Stimulated activated naive CD4-positive, alpha-beta T cell (primary cell): ENCODE measurements at places on chromosomes 4 and X.
A peak's percentile ranks its signal among the peaks of the same experiment; 100 is the strongest.

DNA sequence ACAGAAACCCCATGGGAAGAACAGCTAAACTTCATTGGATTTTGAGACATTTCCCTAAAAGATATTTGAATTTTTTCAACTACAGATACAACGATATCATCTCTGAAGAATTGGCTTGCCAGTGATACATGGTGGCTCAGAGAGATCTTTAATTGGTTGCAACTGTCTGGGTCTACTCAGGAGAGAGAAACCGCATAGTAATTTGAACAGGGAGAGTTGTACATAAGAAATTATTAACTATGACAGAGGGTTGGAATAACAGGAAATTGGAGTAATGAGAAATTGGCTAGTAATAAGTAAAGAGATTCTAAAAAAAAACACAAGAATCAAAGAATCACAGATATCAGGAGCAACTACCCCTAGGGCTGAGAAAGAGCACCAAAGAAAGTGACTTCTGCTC, 118.4 kb downstream of the KLHL13 start:
- DNase-seq = no peak

GRCh38 chrX:55480390-55481062, 9.1 kb downstream of the USP51 start:
- DNase-seq = no peak

- no peak for DNase-seq
Measured at GRCh38 chr4:38279650-38280322, 319.6 kb downstream of the PTTG2 start.

DNA sequence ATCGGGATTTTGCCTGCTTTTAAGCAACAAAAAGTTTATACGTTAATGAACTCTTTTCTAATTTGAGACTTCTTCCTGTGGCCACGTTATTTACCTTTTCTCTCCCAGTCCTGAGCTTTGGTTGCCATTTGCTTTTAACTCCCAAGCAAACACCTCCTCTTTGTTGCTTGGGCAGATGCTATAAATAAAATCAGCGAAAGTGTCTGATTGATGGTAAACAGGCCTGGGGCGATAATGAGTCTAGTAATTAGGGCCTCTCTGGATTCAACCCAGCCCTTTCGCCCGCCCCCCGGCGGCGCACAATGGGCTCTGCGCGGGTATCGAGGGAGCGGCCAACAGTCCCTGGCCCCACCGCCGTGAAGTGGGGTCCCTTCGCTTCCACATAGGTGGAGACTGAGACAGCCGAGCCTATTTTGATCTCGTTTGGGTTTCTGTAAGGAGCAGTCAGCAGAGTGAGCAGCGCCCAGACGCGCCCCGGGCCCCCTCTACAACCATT, 790 bp downstream of the CLGN start:
- no peak for DNase-seq

DNA sequence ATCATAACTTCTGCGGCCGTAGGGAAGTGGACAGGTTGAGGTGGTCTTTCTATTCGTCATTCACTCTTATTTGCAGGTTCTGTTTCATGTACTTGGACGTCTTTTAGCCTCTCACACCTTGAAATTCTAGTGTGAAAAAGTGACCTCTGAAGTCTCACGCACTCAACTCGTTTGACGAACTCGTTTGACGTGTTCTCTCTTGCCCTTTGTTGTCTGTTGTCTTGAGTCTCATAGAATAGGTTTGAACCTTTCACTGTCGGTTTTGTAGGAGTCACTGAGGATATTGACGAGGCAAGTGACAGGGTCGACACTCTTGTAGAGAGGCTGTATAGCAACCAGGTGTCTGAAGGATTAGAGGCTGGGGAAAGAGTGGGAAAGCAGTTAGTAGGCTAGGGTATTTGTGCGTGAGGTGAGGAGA, 1.1 kb upstream of the PGRMC2 start:
- peak; percentile 31 for DNase-seq

GRCh38 chrX:105098201-105098600, 122.3 kb downstream of the TEX13A start:
- no peak for DNase-seq

- no peak for DNase-seq
Measured at GRCh38 chr4:154348657-154349056, 142.9 kb downstream of the DCHS2 start.

DNA sequence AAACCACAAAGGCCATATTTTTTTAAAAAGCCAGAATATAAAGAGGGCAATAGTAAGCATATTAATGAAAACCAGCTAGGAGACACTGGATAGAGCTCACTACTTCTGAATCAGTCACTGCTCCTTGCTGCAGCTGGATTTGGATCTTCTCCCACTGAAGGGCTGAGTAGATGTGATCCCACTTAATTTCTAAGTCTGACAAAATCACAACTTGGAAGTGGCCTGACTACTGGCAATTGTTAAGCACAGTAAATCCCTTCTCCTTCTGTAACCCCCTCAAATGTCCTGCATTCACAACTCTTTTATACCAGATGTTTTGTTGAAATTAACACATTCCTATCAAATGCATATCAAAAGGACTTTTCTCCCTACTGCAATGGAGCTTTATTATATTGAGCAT, 72.9 kb downstream of the AMMECR1 start:
- DNase-seq = no peak

DNA sequence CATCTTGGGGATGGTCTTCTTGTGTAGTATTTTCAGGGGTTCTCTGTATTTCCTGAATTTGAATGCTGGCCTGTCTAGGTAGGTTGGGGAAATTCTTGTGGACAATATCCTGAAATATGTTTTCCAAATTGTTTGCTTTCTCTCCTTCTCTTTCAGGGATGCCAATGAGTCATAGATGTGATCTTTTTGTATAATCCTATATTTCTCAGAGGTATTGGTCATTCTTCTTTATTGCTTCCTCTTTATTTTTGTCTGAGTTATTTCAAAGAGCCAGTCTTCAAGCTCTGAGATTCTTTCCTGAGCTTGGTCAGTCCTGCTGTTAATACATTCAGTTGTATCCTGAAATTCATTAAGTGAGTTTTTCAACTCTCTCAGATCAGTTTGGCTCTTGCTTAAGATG, 73.1 kb downstream of the MAMLD1 start:
- DNase-seq = no peak

GRCh38 chr4:169690787-169691186, 67.0 kb downstream of the HPF1 start:
- DNase-seq = no peak

DNA sequence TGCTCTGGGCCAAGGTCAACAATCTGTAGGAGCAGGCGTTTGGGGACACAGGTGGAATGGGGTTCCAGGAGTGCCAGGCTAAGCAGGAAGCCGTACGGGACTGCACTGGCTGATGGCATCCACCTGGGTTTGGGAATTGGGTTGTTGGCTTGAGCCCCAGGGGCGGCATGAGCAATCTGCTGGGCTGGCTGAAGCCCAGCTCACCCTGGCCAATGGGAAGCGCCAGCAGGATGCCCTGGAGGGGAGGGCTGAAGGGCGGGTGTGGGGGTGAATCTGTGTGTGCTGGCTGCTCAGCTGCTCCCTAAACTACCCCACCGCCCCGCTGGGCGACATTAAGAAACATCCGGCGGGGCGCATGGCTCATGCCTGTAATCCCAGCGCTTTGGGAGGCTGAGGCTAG, 8.9 kb upstream of the RGS12 start:
- DNase-seq = no peak

GRCh38 chr4:73021634-73022033, 47.9 kb downstream of the COX18 start:
- DNase-seq = no peak

DNA sequence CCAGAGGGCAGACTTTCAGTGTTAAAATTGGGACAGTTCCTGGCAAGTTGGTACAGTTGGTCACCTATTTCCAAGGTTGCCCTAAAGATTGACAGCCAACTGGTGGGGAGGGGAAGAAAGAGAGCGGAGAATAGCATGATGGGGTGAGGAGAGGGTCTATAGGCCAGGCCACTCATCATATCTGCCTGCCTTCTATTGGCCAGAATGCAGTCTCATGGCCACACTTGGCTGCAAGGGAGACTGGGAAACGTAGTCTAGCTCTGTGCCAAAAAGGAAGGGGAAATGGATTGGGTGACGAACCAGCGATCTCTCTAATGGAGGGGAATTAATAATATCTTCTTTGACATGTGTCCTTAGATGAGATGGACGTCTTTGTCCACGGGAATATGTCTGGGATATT, 197.4 kb upstream of the ATP6AP2 start:
- DNase-seq = no peak

DNA sequence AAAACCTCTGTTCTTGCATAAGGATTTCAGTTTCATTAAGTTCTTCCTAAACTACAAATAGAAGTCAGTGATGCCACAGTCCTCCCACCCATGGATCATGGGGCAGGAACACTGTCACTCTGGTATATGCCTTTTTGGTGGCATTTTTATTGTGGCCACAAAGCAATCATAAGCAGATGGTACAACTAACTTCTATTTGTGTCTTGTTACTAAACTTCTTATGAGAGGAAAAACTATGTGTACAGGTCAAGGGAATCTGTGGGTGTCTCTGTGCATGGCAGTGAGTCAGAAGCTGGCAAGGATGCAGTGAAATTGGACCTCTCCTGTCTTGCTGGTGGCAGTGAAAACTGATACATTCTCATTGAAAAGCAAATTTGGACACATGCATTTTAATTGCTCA, 245.0 kb upstream of the GPC4 start:
- DNase-seq = no peak

GRCh38 chrX:10749113-10749512, 128.7 kb upstream of the MID1 start:
- no peak for DNase-seq

GRCh38 chr4:147012059-147012707, 66.5 kb upstream of the TTC29 start:
- no peak for DNase-seq

GRCh38 chr4:16524911-16525554, 298.8 kb upstream of the TAPT1 start:
- DNase-seq = no peak

DNA sequence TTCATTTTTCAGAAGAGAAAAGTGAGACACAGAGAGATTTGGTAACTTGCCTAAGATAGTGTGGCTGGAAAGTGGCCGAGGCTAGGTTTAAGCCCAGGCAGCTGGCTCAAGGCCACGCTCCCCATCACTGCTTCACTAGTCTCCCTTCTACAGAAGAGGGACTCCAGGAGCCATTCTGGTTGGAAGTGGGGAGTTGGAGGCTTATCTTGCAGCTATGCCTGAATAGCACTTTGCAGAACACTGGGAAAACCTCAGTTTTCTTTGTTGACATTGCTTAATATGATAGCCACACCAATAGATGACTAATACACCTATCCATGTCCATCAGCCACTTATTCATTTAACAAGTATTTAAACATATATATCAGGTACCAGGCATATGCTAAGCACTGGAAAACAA, 18.5 kb downstream of the LRRC66 start:
- DNase-seq = no peak

DNA sequence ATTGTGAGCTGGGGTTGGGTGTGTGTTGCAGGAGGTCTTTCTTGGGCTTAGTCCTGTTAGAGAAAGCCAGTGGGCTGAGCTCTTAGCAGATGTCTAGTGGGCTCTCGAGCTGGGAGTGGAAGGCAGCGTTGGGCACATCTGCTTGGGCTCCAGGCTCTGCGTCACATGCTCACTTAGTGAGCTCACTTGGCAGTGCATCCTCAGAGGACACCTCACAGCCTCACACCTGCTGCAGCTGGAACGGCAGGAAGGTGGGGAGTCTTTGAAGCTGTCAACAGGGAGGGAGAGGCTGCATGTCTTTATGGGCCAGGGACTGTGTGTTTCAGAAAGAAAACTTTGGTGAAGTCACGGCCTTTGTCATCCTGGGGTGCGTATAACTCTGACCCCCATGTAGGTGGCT, 82.2 kb downstream of the PSAPL1 start:
- no peak for DNase-seq

DNA sequence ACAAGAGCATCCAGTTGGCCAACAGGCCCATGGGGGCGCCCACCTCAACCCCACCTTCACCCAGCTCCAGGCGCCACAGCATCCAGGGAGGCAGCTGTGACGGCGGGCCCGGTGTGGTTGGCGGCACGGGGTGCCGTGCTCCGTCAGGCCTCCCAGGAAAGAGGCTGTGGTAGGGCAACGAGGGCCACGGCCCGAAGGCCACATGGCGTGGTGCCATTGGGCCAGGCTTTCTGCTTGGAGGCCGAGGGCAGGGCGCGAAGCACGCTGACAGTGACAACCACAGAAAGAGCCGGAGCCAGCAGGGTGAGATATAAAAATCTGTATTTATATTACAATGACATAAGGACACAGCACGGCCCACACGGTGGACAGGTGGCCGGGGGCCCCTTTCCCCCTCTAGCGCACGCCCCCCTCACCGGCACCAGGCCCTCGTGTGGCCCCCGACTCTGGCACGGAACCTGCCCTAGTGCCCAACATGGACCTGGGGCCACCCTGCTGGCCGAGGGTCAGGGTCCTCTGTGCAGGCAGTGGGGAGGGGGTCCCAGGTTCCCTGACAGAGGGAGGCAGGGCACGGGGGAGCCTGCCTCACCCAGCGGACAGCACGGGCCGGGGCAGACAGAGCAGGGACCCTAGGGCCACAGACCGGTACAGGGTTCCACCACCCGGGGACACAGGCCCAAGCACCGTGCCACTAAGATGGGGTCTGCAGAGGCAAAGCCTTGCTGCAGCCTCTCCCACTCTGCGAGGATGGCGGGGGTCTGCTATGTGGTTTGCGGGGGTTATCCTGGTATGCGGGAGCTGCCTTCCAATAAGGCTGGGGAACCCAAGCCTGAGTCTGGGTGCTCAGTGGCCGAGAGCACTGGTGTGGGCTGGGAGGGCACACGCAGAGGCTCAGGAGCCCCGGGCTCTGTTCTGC, 5.5 kb upstream of the HAUS3 start:
- DNase-seq = no peak

GRCh38 chr4:110510955-110511544, 35.1 kb downstream of the ENPEP start:
- peak; percentile 62 for DNase-seq

- no peak for DNase-seq
Measured at GRCh38 chr4:57691370-57691769, 581.2 kb upstream of the IGFBP7 start.

- no peak for DNase-seq
Measured at GRCh38 chr4:67674098-67674497, 26.9 kb downstream of the UBA6 start.

- DNase-seq = no peak
Measured at GRCh38 chr4:6984612-6985425, 58.4 kb upstream of the TADA2B start.

DNA sequence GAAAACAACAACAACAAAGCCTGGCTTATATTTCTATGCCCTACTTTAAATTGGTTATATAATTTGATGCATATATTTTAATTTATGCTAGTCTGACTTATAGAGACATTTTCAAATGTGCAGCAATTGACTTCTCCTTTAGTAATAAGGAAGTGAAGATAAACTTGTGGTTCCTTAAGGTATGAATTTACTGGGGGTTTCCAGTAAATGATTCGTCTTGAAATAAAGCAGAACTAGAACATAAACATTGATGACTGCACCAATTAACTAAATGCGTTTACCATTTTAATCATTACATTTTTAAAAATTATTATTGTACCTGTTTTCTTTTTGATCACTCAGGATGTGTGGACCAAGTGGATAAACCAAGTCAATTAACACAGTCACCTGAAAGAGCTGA, 99.6 kb upstream of the CCSER1 start:
- no peak for DNase-seq

GRCh38 chr4:91298156-91298700, 1005.5 kb upstream of the GRID2 start:
- no peak for DNase-seq

GRCh38 chr4:98905839-98906238, 23.1 kb downstream of the EIF4E start:
- no peak for DNase-seq
